Activated T-helper 2 cell treated with anti-CD3 and anti-CD28 coated beads, Interferon-gamma antibody, Interleukin-2, Interleukin-4, amounts not matched to agents 10 μg/mL and 5 μg/mL and 100 μg/mL, durations not matched to agents 14 hours and 24 hours and 36 hours (primary cell): ENCODE measurements at places on chromosomes 1 and 21.

GRCh38 chr1:75127916-75128717, 6.1 kb upstream of the LHX8 start:
- peaks cover 71% of the 10 kb centered on the region for H3K27me3 ChIP-seq
- no peak overlapping the region for H3K4me3 ChIP-seq
- H3K4me1 ChIP-seq, result peaks cover 2% of the 10 kb centered on the region
- H3K36me3 ChIP-seq, result no peaks in the 10 kb centered on the region

DNA sequence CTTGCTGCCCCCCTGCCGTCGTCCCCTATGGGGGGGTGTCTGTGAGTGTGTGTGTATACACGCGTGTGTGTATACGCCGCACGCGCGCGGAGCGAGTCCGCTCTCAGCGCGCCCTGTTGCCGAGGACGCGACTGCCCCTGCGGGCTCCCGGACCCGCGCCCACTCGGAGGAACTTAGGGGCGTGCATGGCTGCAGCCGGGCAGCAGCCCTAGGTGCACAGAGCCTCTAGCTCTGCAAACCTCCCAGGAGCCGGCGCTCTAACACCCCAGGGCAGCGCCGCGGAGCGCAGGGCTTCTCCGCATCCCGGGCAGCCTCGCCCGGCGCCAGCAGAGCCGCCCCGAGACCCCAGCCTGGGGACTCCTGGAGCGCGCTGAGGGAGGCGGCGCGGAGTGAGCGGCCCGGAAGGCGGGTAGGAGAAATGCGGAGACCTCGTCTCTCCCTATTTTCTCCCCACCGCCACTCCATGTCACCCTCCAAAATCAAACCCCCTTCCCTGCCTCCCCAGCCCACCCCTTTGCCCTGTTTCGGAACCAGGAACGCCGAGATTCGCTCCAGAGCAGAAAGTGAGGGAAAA, 574 bp downstream of the ITPKB start:
- H3K36me3 ChIP-seq, result peaks cover 39% of the 10 kb centered on the region
- H3K27ac ChIP-seq, result peak overlapping the region; percentile 92
- H3K27me3 ChIP-seq, result no peaks in the 10 kb centered on the region
- peak; percentile 39 for DNase-seq
- peak overlapping the region; percentile 93 for H3K4me3 ChIP-seq
- H3K4me1 ChIP-seq, result peaks cover 42% of the 10 kb centered on the region

DNA sequence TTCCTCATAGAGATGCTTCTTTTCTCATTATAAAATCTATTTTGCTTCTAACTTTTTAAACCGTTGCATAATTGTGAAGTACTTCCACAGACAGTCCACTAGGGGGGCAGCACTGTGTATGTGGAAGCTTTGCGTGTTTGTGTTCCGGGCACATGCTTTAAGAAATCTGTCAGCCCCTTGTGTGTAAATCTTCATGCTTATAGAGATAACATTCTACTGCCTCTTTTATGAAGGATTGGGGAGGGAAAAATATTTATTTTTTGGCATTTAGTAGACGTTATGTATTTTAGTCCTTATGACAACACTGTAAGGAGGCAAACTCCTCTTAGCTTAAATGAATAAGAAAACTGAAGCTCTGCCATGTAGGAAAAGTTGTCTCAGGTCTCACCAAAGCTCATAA, 157.3 kb upstream of the PTGFR start:
- H3K27ac ChIP-seq, result no peak overlapping the region
- no peak overlapping the region for H3K4me3 ChIP-seq
- no peak for DNase-seq
- no peaks in the 10 kb centered on the region for H3K4me1 ChIP-seq
- H3K27me3 ChIP-seq, result no peaks in the 10 kb centered on the region
- H3K36me3 ChIP-seq, result no peaks in the 10 kb centered on the region

- peaks cover 6% of the 10 kb centered on the region for H3K27me3 ChIP-seq
- H3K36me3 ChIP-seq, result no peaks in the 10 kb centered on the region
- no peak overlapping the region for H3K27ac ChIP-seq
- no peak overlapping the region for H3K4me3 ChIP-seq
Measured at GRCh38 chr1:16053781-16054502, 10.4 kb downstream of the CLCNKB start.

GRCh38 chr1:20278692-20279130, 12.0 kb upstream of the VWA5B1 start:
- no peak overlapping the region for H3K4me3 ChIP-seq
- H3K27ac ChIP-seq, result no peak overlapping the region
- no peak for DNase-seq
- H3K4me1 ChIP-seq, result no peaks in the 10 kb centered on the region
- H3K27me3 ChIP-seq, result peaks cover 16% of the 10 kb centered on the region
- H3K36me3 ChIP-seq, result no peaks in the 10 kb centered on the region

DNA sequence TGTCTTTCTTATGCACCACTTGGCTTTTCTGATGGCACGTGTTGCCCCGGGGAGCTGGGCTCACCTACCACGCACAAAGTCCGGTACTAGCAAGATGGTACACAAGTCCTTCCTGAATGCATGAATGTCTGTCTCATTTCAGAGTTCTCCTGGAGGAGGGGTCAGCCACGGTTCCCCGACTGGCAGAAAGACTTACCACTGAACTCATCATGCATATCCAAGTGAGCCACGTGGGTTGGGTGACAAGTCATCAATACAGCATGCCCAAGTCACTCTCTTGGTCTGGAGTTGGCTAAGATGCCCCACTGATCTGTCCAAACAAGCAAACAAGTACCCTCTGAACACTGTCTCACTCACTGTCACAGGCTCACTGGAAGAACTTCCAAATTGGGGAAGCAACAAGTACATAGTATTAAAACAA, 28.6 kb upstream of the MX1 start:
- H3K27me3 ChIP-seq, result no peaks in the 10 kb centered on the region
- no peak overlapping the region for H3K27ac ChIP-seq
- no peak overlapping the region for H3K4me3 ChIP-seq

DNA sequence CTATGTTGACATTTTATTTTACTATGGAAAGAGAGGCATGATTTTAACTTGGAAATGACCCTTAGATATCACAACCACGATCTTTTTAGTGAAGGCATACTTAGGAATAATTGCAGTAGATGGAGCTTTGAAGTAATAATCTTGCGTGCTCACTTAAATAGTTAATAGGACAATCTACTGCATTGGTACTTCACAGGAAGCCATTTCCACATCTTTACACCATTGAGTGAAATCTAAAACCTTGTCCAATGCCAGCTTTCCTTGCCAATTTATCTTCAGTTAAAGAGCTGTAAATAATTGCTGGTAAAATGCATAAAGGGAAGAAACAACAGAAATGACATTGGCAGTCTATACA, 586.3 kb downstream of the ADGRL2 start:
- H3K36me3 ChIP-seq, result no peaks in the 10 kb centered on the region
- H3K27ac ChIP-seq, result no peak overlapping the region
- no peak for DNase-seq

DNA sequence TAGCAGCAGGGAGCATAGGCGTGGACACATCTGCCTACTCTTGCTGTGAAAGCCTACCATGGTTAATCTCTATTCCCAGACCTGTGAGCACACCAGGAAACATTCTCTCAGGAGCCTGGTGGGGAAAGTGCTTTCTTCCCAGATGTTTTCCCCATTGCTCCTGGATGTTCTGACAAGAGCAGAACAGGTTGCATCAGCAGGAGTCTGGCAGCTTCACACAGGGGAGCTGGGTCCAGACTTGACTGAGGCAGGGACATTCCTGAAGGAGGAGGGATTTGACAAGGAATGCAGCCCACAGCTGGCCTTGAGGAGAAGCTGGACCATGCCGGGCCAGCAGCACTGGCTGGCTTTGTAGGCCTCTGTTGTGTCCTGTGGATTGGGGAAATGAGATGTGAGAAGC, 21.0 kb upstream of the ARTN start:
- H3K27me3 ChIP-seq, result no peaks in the 10 kb centered on the region
- H3K4me1 ChIP-seq, result no peaks in the 10 kb centered on the region
- H3K27ac ChIP-seq, result no peak overlapping the region
- H3K36me3 ChIP-seq, result no peaks in the 10 kb centered on the region
- DNase-seq, result no peak
- H3K4me3 ChIP-seq, result no peak overlapping the region

DNA sequence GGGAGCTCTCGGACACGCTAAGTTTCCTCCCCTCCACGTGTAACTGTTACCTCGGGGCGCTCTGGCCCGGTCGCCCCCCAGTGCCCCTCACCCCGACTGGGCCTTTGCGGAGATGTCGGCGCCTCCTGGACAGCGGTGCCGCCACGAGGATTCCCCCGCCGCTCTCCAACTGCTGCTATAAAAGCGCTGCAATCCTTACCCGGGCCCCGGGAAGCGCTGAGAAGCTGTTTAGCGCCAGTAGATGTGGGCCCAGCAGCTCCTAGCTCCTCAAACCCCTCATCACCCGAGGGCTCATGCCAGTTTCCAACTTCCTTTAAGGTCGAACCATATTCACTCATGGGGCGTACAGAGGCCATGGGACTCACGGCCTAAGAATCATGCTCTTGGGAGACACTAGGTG, 361 bp upstream of the LMX1A start:
- peaks cover 76% of the 10 kb centered on the region for H3K27me3 ChIP-seq
- DNase-seq, result no peak
- no peaks in the 10 kb centered on the region for H3K36me3 ChIP-seq
- peaks cover 2% of the 10 kb centered on the region for H3K4me1 ChIP-seq

GRCh38 chr21:26597031-26597430, 23.9 kb upstream of the CYYR1 start:
- no peak overlapping the region for H3K27ac ChIP-seq
- no peaks in the 10 kb centered on the region for H3K27me3 ChIP-seq
- H3K4me1 ChIP-seq, result no peaks in the 10 kb centered on the region
- no peaks in the 10 kb centered on the region for H3K36me3 ChIP-seq

DNA sequence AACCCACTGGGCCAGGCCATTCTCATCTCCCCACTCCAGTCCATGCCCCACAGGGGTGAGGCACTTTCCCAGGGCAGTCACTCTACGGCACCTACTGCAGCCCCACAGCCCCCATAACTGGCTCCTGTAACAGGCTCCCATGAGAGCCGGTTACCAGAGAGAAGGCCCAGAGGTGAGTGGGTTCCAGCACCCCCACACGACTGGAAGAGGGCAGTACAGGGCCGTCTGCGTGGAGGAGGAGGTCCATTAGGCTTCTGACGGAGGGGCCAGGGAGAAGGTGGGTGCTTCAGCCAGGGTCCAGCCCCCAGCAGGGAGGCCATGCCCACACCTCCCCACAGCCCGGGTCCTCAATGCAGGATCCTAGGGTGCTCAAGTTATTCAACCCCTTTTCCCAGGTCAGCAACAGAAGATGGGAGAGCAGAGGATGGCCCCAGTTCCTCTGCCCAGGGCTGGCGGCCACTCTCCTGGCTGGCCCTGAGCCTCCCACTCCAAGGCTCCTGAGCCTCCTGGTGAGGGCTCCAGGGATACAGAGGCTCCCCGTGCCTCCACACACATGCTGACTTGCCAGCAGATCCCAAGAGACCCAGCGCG, 1.6 kb downstream of the ACAP3 start:
- peak overlapping the region; percentile 72 for H3K27ac ChIP-seq
- H3K36me3 ChIP-seq, result peaks cover 6% of the 10 kb centered on the region
- no peaks in the 10 kb centered on the region for H3K27me3 ChIP-seq
- peaks cover 10% of the 10 kb centered on the region for H3K4me1 ChIP-seq
- no peak for DNase-seq
- H3K4me3 ChIP-seq, result peak overlapping the region; percentile 84

DNA sequence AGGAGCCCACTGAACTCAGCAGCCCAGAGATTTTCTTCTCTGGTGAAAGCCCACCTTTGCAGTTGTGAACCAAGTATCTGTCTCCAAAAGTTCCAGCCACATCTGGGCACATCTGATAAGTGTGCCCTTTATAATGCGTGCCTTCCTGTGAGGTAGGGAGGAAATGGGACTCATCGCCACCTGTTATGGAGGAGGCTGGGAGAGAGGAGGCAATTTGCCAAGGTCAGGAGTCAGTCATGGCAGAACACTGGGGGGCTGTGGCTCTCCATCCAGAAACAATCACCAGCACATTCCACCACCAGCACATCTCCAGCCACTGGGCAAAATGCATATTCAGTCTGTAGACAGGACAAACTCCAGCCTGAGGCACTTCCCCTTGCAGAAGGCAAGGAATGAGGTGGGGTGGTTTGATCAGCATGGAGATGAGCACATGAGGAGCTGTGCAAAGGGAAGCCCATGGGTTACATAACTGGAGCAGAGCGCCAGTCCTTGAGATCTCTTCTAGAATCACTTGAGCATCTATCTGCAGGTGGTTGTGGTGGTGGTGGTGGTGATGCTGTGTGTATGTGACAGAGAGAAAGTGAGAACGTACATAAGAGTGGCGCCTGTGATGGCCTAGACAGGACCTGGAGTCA, 15.0 kb upstream of the LEMD1 start:
- H3K27me3 ChIP-seq, result peaks cover 20% of the 10 kb centered on the region
- no peak overlapping the region for H3K4me3 ChIP-seq
- H3K4me1 ChIP-seq, result peaks cover 12% of the 10 kb centered on the region
- no peak for DNase-seq
- H3K27ac ChIP-seq, result no peak overlapping the region
- no peaks in the 10 kb centered on the region for H3K36me3 ChIP-seq

DNA sequence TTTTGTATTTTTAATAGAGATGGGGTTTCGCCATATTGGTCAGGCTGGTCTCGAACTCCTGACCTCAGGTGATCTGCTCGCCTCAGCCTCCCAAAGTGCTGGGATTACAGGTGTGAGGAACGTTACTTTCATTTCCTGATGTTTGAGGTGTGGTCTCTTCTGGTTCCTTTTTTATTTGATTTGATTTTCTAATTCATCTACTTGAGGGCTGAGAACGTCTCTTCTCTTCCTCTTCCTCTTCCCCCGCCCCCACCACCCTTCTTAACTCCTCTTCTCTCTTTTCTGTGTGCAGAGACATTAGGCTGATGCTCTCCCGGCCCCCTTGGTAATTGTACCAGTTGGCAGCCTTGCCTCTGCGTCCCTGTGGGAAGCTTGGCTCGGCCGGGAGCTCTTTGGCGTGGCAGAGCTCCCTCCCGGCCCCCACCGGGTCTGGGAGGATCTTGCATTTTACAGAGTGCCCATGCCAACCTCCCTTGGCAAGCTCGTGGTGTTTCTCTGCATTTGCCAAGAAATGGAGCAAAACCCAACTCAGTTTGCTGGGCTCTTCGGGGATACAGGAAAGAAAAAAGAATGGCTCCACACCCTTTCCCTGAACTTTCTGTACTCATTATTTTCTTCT, 19.9 kb downstream of the CRYAA start:
- H3K4me1 ChIP-seq, result no peaks in the 10 kb centered on the region
- H3K27ac ChIP-seq, result no peak overlapping the region
- H3K4me3 ChIP-seq, result no peak overlapping the region
- no peaks in the 10 kb centered on the region for H3K27me3 ChIP-seq
- no peak for DNase-seq
- no peaks in the 10 kb centered on the region for H3K36me3 ChIP-seq

GRCh38 chr1:198620951-198621824, 17.7 kb upstream of the PTPRC start:
- H3K36me3 ChIP-seq, result peaks cover 1% of the 10 kb centered on the region
- peaks cover 71% of the 10 kb centered on the region for H3K4me1 ChIP-seq
- H3K4me3 ChIP-seq, result peak overlapping the region; percentile 82
- peak overlapping the region; percentile 98 for H3K27ac ChIP-seq
- H3K27me3 ChIP-seq, result no peaks in the 10 kb centered on the region

GRCh38 chr21:32442566-32443318, 30.2 kb downstream of the EVA1C start:
- no peak overlapping the region for H3K27ac ChIP-seq
- H3K27me3 ChIP-seq, result no peaks in the 10 kb centered on the region
- DNase-seq, result no peak

- H3K4me1 ChIP-seq, result peaks cover 45% of the 10 kb centered on the region
- no peak overlapping the region for H3K4me3 ChIP-seq
- no peak for DNase-seq
Measured at GRCh38 chr1:113786069-113786468, 26.2 kb downstream of the RSBN1 start.
